ENCODE measurements at places on chromosomes 3 and 15. TPM values are rescaled to one million over a fixed set of nuclear protein-coding genes. Genes with fewer than 3 reads are reported as not detected.

- DNase-seq = peak; percentile 76
These were observed 67.1 kb upstream of the MCTP2 start for GRCh38 chr15:94164202-94164807.

The AADACL2 gene
- 8.7 TPM for total RNA-seq

DNA sequence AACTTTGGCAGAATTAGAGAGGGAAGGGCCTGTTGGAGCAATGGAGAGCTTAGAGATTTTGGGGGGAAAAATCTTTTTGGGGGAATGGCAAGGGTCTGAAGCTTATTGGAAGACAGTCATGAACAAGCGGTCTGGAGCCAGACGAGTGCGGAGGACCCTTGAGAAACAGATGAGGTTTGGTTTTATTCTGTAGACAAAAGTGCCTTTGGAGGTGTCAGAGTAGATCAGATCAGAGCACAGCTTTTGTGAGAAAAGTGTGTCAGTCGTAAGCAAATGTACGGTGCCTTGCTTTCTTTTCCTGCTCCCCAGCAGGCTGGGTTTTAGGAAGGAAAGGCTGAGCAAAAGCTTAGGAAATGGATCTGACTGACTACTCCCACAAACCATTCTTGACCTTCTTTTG, 236.8 kb upstream of the TPRG1 start:
- no peak for DNase-seq

- peak; percentile 5 for DNase-seq
These were observed 39.5 kb downstream of the ZNF280D start for GRCh38 chr15:56693761-56694160.

The SLC24A5 gene
- 12.3 TPM for total RNA-seq

- DNase-seq = no peak
These were observed 157.3 kb downstream of the IGF1R start for GRCh38 chr15:98805434-98806274.

DNA sequence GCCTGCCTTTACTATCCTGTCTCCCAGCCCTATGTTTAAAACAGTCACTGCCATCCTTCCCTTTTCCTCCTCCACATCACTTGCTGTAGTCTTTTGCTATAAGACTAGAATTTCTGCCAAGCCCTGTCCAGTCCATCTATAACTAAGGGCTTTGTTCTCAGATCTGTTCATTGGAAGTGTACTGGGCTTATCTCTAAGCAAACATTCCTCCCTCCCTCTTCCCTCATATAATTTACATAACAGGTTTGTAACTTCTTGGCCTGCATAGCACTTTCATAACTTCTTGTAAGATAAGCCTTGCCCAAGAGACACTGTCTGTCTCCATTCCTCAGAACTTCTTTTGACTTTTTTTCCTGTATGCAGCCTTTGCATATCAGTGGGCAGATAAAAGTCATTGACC, 16.7 kb downstream of the TPRG1 start:
- DNase-seq = peak; percentile 69

The NPAP1 gene
- total RNA-seq = 2.4 TPM
